ENCODE measurements at places on chromosomes 7 and 10.

GRCh38 chr10:91537614-91538383 is 95.1 kb downstream of the PPP1R3C start:
- DNase-seq, result no peak

DNA sequence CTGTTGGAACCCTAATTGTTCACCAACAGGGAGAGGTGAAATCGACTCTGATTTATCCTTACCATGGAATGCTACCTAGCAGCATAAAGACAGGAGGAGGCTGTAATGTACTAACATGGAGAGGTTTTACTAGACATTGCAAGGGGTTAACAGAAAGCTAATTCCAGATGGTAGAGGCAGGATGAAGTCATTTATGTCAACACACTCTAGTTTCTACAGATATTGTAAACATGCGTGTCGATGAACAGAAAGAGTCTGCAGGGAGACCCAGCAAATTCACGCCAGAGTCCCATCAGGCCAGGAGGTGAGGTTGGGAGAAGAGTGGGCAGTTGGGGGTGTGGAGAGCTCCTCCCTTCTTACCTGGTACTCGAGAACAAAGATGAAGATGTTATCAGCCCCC is 7.0 kb downstream of the NPC1L1 start:
- no peak for DNase-seq

DNA sequence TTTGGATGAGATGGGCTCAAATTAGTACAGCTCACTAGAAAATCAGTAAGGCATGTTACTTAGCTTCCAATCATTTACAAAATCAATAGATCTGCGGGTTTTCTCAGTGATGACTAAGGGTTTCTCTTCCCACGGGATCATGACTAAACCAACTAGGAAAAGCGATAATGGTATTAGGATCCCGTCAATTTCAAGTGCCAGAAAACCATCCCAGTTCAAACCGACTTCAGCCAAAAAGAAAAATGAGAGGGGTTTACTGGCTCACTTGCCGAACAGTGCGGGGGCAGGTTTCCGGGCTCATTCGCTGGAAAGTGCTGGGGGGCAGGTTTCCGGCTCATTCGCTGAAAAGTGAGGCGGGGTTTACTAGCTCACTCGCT is 62.1 kb upstream of the LYZL2 start:
- no peak for DNase-seq

- DNase-seq, result no peak
Measured at GRCh38 chr7:81791568-81792518, 22.0 kb upstream of the HGF start.

DNA sequence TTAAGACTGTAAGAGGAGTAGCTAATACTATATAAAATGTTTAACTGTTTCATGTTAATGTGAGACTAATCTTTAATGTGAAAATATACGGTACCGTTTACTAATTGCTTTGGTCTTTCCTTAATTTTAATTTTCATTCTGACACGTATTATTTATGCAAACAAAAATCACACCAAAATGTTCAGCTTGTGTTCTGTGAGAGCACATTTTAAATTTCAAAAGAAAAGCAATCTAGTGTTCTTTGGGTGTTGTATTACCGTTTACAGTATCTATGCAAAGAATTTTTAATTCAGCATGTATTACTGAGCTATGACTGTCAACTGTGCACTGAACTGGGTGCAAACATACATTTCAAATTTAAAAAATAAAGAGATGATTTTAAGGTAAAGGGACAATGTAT is 2.2 kb downstream of the WNT16 start:
- DNase-seq, result no peak

DNA sequence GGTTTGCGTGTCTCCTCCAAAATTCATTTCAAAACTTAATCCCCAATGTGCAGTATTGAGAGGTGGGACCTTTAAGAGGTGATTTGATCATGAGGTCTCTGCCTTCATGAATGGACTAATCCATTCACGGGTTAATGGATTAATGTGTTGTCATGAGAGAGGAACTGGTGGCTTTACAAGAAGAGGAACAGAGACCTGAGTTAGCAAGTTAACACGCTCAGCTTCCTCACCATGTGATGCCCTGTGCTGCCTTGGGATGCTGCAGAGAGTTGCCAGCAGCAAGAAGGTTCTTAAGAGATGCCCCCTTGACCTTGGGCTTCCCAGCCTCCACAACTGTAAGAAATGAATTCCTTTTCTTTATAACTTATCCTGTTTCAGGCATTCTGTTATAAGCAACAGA is 3.7 kb upstream of the TCTN3 start:
- DNase-seq, result no peak

- no peak for DNase-seq
Measured at GRCh38 chr7:12635830-12636229, 51.6 kb upstream of the ARL4A start.

- DNase-seq, result no peak
Measured at GRCh38 chr10:82278401-82279182, 403.6 kb downstream of the NRG3 start.

GRCh38 chr10:62981096-62981495 is 152.0 kb upstream of the NRBF2 start:
- no peak for DNase-seq

- no peak for DNase-seq
Measured at GRCh38 chr10:81903472-81903871, 28.5 kb downstream of the NRG3 start.

GRCh38 chr7:17392846-17393245 is 94.4 kb downstream of the AHR start:
- no peak for DNase-seq

GRCh38 chr10:83680470-83680891 is 458.8 kb upstream of the GHITM start:
- no peak for DNase-seq

GRCh38 chr7:102836977-102837376 is 75.8 kb upstream of the LRRC17 start:
- no peak for DNase-seq

DNA sequence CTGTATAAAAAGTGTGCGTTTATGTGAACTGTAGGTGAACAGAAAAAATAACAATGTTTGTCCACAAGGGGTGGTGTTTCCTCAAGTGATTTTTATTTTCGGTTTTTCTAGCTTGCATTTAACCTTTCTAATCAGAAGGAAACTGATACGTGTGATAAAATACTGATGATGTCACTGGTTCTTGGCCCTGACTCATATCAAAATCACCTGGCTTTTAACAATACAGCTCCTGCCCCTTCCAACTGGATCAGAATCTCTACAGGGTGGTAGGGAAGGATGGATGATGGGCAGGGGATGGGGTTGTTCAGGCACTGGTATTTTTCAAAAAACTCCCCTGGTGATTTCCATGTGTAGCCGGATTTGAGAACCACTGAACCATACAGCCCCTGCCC is 10.9 kb downstream of the NPFFR1 start:
- DNase-seq, result no peak

DNA sequence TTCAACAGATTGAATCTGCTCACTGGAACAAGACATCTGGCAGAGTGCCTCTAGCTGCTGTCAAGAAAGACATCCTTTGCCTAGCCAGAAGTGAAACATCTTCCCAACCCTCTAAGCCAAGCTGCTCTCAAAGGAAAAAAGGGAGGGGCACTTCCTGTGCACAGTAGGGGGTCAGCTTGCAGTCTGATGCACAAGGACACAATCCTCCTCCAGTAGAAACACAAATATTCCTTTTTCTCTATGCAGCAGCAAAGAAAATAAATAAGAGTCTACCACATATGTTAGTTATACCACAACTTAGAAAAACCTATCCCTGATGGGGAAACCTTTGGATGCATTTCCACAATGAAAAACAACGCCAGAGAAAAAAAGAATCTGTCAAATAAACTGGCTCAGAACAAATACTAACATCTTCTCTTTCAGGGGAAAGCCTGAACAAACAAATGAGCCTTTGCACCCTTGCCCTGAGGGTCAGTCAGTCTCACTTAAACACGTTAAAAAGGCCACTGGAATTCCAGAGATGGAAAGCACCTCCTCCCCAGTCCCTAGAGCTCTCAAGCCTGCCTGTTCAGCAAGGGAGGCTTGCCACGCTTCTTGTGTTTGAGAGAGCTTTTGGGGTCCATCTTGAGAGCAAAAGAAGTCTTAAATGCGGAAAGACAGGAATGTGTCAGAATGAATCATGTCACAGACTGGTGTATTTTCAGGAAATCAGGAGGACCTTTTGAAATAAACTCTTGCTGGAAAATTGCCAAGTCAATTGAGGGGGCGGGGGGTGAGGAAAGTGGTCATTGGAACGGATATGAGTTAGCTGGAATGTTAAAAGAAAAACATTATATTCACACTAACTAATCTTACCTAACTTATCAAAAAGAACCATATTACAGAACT is 7.5 kb downstream of the LAMB1 start:
- DNase-seq, result no peak

- DNase-seq, result no peak
Measured at GRCh38 chr7:5657901-5658300, 123.6 kb downstream of the RNF216 start.

- no peak for DNase-seq
Measured at GRCh38 chr7:121529003-121529402, 132.9 kb upstream of the FAM3C start.

GRCh38 chr7:155286686-155287085 is 11.0 kb upstream of the INSIG1 start:
- DNase-seq, result no peak

GRCh38 chr10:18282094-18282493 is 141.9 kb downstream of the CACNB2 start:
- no peak for DNase-seq

DNA sequence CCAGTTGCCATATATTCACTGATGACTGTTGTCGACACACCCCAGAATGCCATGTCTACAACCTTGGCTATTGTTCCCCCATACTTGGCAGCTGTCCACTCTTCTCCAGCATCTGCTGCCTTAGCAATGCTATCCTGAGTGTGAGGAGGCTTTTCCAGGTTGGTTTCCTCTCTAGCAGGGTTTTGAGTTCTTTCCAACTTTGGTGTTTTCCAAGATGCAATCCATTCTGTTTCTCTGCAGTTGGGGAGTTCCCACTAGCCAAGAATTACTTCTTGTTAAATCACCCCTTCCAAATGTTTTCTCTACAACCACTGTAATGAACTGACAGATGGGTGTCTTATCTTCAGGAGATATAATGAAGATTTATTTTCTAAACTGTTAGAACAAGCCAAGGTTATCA is 617.4 kb downstream of the CCSER2 start:
- DNase-seq, result no peak

DNA sequence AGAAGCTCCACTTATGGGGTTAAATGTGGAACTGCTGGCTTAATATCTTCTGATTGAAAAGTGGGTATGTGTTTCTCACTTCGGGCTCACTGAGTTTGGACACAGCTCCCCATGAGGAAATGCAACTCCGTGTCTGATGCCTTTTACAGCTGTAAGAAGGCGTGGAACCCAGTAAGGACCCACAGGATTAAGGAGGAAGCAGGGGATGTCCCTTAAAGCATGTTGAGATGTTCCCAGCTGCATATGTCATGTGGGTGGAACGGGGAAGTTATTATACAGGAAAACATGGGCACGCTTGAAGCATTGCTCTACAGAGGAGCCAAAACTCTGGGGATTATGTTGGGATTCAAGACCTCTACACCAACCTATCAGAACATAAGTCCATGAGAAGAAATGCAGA is 224.4 kb downstream of the NEBL start:
- DNase-seq, result no peak

DNA sequence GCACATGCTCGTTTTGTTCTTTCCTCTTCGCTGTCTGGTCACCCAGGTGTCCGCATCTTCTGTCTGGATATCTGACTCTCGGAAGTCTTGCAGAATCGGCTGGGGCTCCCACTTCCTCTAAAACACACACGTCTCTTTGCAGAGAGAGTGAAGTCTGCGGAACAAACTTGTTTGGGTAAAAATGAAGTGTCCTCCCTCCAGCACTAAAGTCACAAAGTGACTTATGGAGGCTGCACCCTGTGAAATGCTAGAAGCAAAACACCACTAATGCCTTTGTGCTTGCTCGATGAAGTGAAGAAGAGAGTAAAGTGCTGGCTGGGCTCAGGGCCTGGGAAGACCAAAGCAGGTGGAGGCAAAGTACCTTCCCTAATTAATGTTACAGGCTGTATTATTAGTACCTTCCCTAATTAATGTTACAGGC is 71.4 kb downstream of the FGFR2 start:
- no peak for DNase-seq

DNA sequence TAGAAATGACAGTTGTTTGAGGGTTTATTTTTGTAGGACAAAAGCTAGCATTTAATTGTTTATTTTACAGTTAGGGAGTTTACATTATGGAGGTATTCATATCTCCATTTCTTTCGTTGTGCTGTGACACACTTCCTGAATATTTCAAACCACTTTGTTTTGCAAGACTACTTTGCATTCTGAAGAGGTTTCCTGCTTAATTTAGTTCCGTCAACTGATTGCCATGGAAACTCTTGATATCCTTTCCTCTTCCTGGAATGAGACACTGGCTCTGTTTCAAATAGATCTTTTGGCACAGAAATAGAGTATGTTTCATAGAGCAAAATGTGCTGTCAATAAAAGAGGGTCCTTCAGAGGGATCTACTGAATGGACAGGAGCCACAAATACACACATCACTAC is 159.5 kb upstream of the AGR3 start:
- no peak for DNase-seq

GRCh38 chr7:8327199-8327598 is 65.2 kb upstream of the ICA1 start:
- no peak for DNase-seq

- DNase-seq, result no peak
Measured at GRCh38 chr7:82633592-82633991, 190.0 kb upstream of the CACNA2D1 start.

DNA sequence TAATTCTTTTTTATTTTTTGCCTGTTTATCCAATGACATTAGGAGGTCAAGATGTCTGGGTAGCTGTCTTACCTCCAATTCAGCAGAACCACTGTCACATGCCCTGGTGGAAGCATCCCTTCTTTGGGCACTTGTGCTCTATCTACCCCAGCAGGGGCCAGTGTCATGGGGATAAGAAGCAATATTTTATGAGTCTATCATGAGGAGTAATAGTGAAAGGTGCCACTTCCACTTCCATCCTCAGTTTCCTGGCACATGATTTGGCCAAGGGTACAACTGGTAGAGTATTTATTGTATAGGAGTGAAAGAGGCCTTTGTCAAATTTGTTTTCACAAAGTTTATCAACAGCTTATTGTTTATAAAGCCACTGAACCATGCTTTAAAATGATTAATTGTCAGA is 112.5 kb downstream of the CCDC71L start:
- no peak for DNase-seq

All from stimulated activated CD8-positive, alpha-beta memory T cell treated with anti-CD3 and anti-CD28 coated beads, Interleukin-15, amount 100 ng/mL, for 24 hours (primary cell).